ENCODE measurements at places on chromosomes 2 and 18. TPM values are rescaled to one million over a fixed set of nuclear protein-coding genes. Genes with fewer than 3 reads are reported as not detected.

GRCh38 chr2:152098496-152099366 is at the start of gene CACNB4:
Gene CACNB4, minus strand, starts transcription at chr2:152099044.
- H3K27me3 ChIP-seq = peaks cover 63% of the 10 kb centered on the region
- H3K27ac ChIP-seq = no peak within 1 kb of the TSS
- DNase-seq = no peak
- no peaks in the 10 kb centered on the region for H3K36me3 ChIP-seq
- peaks cover 8% of the 10 kb centered on the region for H3K4me1 ChIP-seq

DNA sequence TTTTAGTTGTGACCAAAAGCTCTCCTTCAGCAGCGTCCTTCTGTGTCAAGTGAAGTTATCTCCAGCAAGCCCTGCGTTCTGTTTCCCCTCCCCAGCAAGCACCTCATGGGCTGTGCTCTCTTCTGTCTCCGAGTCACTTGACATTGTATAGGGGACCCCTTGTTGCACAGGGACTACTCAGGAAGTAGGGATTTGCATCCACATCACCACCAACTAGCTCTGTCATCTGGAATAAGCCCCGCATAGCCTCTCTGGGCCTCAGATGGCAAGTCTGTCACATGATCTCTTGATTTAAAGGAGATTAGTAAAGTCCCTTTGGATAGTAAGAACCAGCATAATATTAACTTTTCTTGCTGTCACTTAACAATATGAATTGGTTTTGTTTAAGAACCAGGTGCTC is 32.0 kb upstream of the STPG4 start:
- H3K27me3 ChIP-seq = no peaks in the 10 kb centered on the region
- H3K36me3 ChIP-seq = no peaks in the 10 kb centered on the region
- H3K4me1 ChIP-seq = peaks cover 14% of the 10 kb centered on the region
- H3K27ac ChIP-seq = no peak overlapping the region
- H3K4me3 ChIP-seq = no peak overlapping the region
- DNase-seq = no peak

- no peak for DNase-seq
- H3K27ac ChIP-seq = no peak overlapping the region
- H3K36me3 ChIP-seq = peaks cover 43% of the 10 kb centered on the region
- no peaks in the 10 kb centered on the region for H3K4me1 ChIP-seq
- no peaks in the 10 kb centered on the region for H3K27me3 ChIP-seq
Observed at GRCh38 chr18:58732471-58732870, 61.2 kb downstream of the MALT1 start.

- H3K4me3 ChIP-seq = no peak overlapping the region
- DNase-seq = no peak
- H3K4me1 ChIP-seq = no peaks in the 10 kb centered on the region
- no peaks in the 10 kb centered on the region for H3K36me3 ChIP-seq
Observed at GRCh38 chr2:138703242-138703641, 76.9 kb downstream of the NXPH2 start.

DNA sequence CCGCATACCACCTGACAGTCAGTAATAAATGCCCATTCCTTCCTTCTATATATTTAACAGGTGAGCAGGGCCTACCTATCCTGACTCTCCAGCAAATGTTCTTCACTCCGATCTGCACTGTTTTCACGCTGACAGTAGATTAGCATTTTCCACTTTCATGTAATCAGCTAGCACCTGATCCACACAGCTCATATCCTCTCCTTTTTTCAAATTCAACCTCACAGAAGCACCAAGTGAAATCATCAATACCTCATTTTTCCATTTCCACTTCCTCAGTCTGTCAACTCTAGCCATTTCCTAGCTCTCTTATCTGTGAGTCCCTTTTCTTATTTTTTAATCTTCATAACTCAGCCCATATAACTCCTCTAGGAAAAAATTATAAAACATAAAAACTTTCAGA is 402.8 kb downstream of the ZEB2 start:
- H3K27me3 ChIP-seq = no peaks in the 10 kb centered on the region
- DNase-seq = no peak
- no peaks in the 10 kb centered on the region for H3K36me3 ChIP-seq
- no peak overlapping the region for H3K27ac ChIP-seq
- no peak overlapping the region for H3K4me3 ChIP-seq

The CTAGE1 gene
- 0.10 TPM for polyA plus RNA-seq

The KLHL14 gene
- polyA plus RNA-seq = 0.39 TPM

The SCN1A gene
- polyA plus RNA-seq = 0.21 TPM

Data from large intestine (tissue), 12 donors.